DMS79 treated with DMSO at 0.1 percent for 48 hours (cell line): ENCODE measurements at places on chromosomes 2 and 18.

- no peak for DNase-seq
Observed at GRCh38 chr18:37930640-37931039, 365.0 kb upstream of the CELF4 start.

DNA sequence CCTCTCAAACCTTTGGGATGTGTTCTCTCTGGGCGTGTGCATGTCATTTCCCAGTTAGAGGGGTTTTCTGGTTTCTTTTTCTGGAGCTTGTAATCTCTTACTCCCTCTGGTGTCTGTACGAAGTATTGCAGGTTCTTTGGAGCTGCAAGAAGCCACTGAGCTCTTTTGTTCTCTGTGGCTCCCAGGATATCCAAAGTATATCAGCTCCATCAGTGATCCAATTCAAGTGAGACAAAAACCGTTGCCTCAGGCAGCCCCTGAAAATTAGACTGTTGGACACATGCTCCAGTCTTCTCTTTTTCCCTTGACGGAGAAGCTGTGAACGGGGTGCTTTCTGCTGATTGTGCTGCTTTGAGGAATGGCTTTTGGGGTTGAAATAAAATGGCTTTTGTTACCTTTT, 59.0 kb upstream of the LDLRAD4 start:
- no peak for DNase-seq

DNA sequence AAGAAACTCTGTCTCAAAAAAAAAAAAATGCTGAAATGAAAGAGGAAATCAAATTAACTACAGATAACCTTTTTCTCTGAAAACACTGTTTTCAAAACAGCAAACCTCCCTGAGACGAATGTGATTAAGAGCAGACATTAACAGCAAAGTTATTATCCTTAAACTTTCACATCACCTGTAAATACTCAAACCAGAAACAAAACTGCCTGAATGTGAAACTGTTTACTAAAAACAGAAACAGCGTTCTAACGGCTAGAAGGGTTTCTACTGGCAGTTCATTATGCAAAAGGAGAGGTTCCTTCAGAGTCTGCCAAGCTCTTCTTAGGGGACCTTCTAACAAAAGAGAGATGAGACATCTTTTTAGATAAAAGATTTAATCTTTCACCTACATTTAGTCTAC, 45.9 kb downstream of the PNO1 start:
- no peak for DNase-seq

DNA sequence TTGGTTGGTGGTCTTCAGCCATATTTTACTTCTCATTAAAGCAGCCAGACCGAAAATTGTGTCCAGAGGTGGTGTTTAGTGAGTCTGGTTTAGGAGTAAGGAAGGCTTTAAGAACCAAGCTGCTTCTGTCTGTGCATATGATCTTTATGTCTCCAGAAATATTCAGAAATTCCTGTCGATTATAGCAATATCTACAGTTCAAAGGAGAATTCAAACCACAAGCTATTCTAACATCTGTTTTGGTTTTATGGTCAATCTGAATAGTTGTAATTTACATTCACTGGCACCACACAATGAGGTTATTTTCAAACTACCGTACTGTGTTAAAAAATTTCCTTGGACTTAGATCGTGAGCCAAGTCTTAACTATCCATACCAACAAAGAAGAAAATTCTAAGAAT, 11.3 kb downstream of the UPP2 start:
- DNase-seq: no peak

DNA sequence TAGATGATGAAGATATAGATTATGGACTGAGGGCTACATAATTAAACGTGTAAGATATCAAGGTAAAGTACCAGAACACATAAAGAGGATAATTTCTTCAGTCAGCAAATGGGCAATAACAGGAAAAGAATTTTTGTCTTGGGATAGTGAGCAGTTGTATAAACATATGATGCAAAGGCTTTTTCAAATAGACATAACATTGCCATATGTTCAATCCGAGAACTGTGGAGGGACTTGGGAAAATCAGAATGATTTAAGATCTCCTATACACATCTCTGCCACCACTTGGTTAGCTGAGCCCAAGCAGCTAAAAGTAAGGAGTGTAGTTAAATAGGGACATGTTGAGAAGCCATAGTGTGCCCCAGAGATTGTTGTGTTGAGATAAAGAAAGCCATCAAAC, 287.6 kb upstream of the ZNF521 start:
- DNase-seq: no peak

DNA sequence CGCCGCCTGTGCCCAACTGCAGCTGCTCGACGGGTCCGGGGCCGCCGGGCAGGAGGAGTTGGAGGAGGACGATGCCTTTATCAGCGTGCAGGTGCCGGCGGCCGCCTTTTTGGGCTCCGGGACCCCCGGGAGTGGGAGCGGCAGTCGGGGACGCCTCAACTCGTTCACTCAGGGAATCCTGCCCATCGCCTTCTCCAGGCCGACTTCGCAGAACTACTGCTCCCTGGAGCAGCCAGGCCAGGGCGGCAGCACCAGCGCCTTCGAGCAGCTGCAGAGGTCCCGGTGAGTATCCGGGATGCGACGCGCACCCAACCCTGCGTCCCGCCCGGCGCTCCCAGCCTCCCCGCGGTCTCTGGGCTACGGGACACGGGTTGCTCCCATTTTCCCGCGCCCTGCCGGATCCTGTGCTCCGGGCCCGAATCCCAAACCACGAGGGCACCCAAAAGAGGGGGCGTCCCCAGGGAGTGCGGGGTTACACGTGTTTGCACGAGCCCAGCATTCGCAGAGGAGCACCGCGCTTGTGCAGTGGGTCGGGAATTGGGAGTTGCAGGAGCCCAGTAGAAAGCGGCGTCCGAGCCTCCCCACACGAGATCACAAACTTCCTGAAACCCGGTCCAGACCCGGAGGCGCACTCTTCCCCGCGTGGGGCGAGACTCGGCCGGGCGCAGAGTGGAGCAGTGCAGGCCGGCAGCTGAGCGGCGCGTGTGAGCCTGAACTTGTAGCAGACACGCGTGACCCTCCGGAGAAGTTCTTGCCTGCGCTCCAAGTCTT, 1.2 kb downstream of the CABLES1 start:
- no peak for DNase-seq

DNA sequence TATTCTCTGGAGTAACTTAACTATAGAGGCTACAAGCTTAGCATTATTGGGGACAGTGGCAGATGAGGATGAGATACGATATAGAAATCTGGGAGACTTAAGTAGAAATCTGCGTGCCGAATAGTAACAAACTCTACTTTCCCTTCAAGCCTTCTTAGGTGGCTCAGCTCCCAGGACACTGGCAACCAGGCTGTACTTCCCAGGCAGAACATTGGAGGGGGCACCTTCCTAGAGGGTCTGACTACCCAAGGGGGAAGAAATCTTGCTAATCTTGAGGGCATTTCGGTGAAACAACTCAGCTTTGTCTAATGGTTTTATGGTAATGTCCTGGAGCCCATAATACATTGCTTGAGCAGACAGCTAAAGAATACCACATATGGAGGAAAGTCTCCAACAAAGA, 126.2 kb upstream of the DTNA start:
- no peak for DNase-seq

- no peak for DNase-seq
Observed at GRCh38 chr18:62614494-62614893, 91.7 kb downstream of the ZCCHC2 start.

DNA sequence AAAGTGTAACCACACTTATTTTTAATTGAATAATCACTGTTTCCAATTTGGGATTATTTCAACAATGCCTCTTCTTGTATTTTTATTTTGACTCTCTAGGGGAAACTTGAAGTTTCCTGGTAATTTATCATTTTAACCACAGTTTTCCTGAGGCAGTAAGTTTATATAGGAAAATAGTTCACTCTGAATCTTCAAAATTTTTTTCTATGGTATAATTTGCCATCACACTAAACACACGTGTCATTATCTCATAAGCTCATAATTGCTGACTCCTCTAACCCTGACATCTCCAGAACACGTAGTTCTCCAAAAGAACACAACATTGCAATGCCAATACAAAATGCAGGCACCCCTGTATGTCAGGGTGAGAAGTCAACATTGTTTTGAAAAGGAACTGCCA, 102.2 kb upstream of the FZD7 start:
- DNase-seq: no peak
